ENCODE measurements at places on chromosomes 7 and 10. TPM values are rescaled to one million over a fixed set of nuclear protein-coding genes. Genes with fewer than 3 reads are reported as not detected.

Gene VSTM4
- not detected for total RNA-seq

Gene MALRD1
- not detected for total RNA-seq

Gene SUN1
- 86.7 TPM for total RNA-seq

Gene CTAGE15
- not detected for total RNA-seq

Gene FEZF1
- total RNA-seq, result not detected

Gene MMRN2
- not detected for total RNA-seq

Gene SORBS1
- 0.72 TPM for total RNA-seq

Gene KIAA1549
- total RNA-seq, result 1.1 TPM

Gene ARPC1B
- 318 TPM for total RNA-seq

- H3K27ac ChIP-seq, result no peak overlapping the region
- H3K36me3 ChIP-seq, result peaks cover 3% of the 10 kb centered on the region
Observed at GRCh38 chr7:151781161-151781845, 95.6 kb downstream of the PRKAG2 start.

GRCh38 chr10:114925587-114926586, 12.1 kb upstream of the TRUB1 start:
- H3K36me3 ChIP-seq, result no peaks in the 10 kb centered on the region
- no peak overlapping the region for H3K27ac ChIP-seq
- peaks cover 3% of the 10 kb centered on the region for H3K27me3 ChIP-seq
- H3K4me1 ChIP-seq, result peaks cover 6% of the 10 kb centered on the region

DNA sequence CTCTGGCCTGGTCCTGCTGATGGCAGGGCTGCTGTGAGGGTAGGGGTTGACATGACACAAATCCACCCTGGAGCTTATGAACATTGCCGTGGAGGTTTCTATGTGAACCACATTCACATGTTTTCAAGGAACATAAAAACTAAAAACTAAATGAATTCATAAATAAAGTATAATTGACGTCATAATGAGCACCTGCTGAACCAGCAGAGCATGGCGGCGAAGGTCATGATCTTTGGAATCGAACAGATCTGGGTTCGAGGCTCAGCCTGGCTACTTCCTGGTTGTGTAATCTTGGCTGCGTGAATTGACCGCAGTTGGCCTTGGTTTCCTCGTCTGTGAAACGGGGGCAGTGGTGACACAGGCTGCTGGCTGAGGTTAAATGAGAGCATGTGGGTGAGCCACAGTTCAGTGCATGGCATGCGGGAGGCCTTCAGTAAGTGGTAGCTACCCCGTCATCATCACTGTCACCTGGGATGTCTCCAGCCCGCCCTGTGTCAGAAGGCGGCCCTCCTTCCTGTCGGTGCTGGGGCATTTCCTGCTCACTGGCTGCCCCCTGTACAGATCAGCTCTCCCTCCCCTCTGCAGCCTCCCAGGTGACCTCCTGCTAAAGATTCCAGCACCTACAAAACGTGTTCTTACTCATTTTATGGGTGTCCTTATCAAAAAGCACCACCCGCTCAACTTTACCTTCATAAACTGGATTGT, 190.3 kb upstream of the SHH start:
- H3K27me3 ChIP-seq, result peaks cover 2% of the 10 kb centered on the region
- peak overlapping the region; percentile 50 for H3K27ac ChIP-seq
- no peak overlapping the region for H3K4me3 ChIP-seq
- no peak for DNase-seq

DNA sequence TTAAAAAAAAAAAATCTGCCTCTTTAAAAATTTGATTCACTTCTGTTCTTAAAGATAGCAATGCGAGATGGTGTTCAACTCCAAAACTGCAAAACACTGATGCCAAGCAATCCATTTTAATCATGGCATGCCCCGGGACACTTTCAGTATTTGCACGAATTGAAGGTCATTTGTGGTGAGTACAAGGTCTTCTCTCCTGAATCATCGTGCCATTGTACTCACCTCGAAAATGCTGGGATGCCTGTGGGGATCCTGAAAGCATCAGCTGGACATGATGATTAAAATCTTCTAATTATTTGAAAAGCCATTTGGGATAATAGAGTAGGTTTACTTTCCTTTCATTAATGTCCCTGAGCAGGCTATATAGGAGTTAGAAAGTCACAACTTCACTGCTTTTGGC, 125.1 kb upstream of the NRP1 start:
- no peaks in the 10 kb centered on the region for H3K36me3 ChIP-seq
- no peaks in the 10 kb centered on the region for H3K27me3 ChIP-seq
- H3K27ac ChIP-seq, result no peak overlapping the region
- H3K4me3 ChIP-seq, result no peak overlapping the region
- no peaks in the 10 kb centered on the region for H3K4me1 ChIP-seq

GRCh38 chr7:54904130-54904529, 114.7 kb upstream of the EGFR start:
- DNase-seq, result no peak
- no peaks in the 10 kb centered on the region for H3K4me1 ChIP-seq

DNA sequence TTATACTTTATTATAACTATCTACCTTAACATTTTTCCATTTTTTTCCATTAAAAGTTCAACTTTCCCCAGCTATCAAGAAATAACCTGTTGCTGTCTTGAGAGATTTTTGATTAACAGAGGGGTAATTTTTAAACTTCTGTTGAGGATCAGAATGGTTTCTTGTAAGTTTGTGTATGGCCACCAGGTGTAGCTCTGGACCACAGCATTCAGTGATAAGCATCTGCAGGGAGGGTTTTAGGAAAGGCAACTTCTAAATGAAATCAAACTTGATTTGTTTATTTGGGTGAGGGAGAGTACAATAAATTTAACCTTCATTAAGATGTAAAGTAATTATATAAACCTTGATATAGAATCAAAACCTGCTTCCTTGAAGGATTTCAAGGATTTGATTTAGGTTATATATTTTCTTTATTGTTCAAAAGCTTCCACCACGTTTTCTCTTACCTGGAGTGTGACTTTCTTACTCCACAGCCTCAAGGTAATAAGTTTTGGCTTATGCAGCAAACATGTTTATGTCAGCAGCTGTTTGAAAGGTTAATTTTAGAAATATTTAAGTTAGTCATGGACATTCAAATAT, 153.3 kb downstream of the STK31 start:
- H3K27ac ChIP-seq, result no peak overlapping the region
- no peak for DNase-seq
- peaks cover 31% of the 10 kb centered on the region for H3K27me3 ChIP-seq
- H3K4me1 ChIP-seq, result no peaks in the 10 kb centered on the region
- no peak overlapping the region for H3K4me3 ChIP-seq

DNA sequence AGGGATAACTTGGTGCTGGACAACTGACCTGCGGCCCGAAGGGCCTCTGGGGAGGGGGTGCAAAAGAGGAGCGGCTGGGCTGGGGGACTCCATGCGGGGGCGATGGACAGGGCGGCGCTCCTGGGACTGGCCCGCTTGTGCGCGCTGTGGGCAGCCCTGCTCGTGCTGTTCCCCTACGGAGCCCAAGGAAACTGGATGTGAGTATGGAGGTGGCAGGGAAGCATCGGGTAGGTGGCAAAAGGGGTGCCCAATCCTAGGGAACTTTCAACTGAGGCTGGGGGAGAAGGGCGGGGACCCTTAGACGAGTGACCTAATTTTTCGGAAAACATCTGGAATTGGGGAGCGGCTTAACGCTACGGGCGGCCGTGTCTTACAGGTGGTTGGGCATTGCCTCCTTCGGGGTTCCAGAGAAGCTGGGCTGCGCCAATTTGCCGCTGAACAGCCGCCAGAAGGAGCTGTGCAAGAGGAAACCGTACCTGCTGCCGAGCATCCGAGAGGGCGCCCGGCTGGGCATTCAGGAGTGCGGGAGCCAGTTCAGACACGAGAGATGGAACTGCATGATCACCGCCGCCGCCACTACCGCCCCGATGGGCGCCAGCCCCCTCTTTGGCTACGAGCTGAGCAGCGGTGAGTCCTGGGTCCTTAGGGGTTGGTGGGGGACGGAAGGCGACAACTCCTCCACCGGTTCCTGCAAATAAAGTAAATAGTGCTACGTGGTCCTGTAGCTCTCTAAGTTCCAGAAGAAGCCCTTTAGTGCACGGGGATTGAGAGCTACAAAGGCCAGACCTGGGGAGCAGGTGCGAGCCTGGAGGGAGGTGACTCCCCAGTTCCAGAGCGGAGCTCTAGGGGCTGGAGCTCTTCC, 622 bp downstream of the WNT16 start:
- peak overlapping the region; percentile 61 for H3K4me3 ChIP-seq
- no peaks in the 10 kb centered on the region for H3K36me3 ChIP-seq
- H3K27ac ChIP-seq, result no peak overlapping the region
- DNase-seq, result peak; percentile 40
- peaks cover 10% of the 10 kb centered on the region for H3K4me1 ChIP-seq
- H3K27me3 ChIP-seq, result peaks cover 67% of the 10 kb centered on the region

- peaks cover 35% of the 10 kb centered on the region for H3K36me3 ChIP-seq
- peak overlapping the region; percentile 97 for H3K27ac ChIP-seq
- H3K4me3 ChIP-seq, result peak overlapping the region; percentile 93
- DNase-seq, result no peak
- H3K27me3 ChIP-seq, result no peaks in the 10 kb centered on the region
Observed at GRCh38 chr7:99617192-99617781, 541 bp downstream of the ZSCAN25 start.

DNA sequence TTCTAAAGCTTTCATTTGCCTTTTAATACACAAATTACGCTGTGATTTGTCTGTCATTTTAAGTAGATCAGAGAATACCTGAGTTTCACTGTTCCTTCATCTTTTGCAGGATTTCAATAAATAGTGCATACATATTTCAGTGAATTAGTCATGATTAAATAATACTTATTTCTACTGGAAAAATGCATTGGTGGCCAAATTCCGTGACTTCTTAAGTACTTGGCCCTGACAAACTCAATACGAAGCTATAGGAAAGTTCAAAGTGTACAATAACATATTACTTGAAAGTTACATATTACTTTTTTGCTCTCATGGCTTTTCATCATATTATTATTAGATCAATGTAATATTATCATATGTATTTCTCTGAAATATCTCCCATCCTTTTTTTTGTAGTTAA, 16.1 kb upstream of the PLXDC2 start:
- no peak overlapping the region for H3K27ac ChIP-seq
- H3K4me3 ChIP-seq, result no peak overlapping the region
- no peaks in the 10 kb centered on the region for H3K27me3 ChIP-seq
- no peaks in the 10 kb centered on the region for H3K36me3 ChIP-seq
- no peaks in the 10 kb centered on the region for H3K4me1 ChIP-seq

DNA sequence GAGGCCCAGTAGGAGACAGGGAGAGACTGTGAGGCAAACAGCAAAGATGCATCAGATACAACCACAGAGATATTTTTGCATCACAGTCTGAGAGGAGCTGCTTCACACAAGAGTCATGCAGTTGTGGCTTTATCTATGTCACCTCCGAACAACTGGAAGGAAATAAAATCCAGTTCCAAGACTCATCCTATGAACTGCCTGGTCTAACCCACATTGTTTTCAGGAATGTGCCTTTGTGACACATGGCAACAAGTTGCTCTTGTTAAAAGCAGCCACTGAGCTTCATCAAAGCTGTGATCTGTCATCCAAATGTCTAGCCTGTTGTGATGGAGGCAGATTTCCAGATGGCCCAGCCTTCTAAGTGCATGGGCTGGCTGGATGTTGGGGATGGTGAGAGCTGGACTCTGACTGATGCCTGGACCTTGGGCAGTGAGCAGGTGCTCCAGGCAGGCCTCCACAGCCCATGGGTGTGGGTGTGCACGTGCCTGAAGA, 255.0 kb downstream of the BMPER start:
- H3K27me3 ChIP-seq, result no peaks in the 10 kb centered on the region
- H3K36me3 ChIP-seq, result no peaks in the 10 kb centered on the region
- no peak overlapping the region for H3K27ac ChIP-seq
- no peak overlapping the region for H3K4me3 ChIP-seq
- H3K4me1 ChIP-seq, result no peaks in the 10 kb centered on the region
- DNase-seq, result no peak
